ENCODE measurements at places on chromosomes 13 and 19.

- no peak for DNase-seq
These were observed 53.1 kb downstream of the C1QTNF9 start for GRCh38 chr13:24362435-24362952.

DNA sequence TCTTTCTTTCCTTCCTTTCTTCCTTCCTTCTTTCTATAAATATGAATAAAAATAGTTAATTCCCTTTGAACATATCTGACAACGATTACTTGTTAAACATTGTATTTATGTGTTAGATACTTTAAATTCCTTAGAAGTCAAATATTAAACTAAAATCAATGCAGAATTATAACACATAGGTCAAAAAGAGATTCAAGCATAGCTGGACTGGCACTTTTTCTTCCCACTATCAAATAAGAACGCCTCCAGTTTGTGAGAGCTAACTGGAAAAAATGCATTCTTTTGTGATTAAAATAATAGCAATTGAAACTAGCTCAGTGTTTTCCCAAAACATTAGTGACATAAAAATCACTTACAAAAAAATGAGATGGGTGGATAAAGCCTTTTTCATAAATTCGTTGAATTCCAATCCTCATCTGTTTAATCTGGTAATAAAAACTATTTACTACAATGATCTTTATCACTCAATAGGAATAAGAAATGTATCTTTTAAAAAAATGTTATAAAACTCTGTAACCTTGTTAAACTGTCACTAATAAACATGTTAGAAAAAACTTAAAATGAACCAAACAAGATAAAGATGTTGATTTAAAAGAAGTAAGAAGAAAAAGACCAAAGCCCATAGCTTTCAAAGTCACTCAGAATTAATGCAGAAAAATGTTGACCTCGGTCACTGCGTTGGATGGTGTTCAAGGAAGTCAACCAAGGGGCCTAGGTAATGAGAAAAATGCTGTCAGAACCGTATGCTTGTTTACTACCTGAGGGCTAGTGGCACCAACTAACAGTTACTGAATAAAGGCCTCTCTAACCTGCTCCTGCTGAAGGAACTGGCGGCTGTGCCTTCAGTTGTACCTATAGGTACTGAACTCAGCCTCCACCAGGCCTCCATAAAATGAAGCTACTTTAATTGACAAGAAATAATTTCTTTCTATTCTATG is 1039.5 kb upstream of the SLC10A2 start:
- DNase-seq, result no peak

DNA sequence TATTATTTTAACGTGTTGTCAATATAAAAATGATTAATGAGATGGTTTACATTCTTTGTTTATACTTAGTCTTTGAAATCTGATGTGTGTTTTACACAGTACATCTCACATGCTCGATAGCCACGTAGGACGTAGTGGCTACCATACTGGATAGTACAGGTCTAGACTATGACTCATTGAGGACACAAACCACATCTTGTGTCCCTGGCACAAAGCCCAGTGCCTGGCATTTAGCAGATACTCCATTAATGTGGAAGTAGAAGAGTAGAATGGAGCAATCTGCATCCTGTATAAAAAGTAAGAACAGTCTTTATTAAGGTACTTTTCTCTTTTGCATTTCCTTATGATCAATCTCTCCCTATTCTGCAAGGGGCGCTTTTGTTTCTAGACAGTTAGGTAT is 49.0 kb upstream of the FRY start:
- no peak for DNase-seq

DNA sequence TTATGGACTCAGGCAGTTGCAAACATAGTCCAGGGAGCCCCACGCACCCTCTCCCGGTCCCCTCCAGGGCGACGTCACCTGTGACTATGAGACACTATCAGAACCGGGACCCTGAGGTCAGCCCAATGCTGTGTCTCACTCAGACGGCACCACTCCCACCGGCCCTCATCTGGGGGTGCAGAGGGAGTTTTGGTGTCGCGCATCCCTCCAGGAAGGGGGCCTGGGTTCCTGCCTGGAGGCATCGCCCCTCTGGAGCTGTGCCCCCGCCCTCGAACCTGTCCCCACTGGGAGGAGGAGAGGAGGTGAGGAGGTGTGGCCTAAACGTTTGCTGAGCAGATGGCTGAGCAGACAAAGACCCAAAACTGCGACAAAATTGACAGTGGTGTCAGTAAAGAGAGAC is 51.2 kb downstream of the GADD45B start:
- no peak for DNase-seq

DNA sequence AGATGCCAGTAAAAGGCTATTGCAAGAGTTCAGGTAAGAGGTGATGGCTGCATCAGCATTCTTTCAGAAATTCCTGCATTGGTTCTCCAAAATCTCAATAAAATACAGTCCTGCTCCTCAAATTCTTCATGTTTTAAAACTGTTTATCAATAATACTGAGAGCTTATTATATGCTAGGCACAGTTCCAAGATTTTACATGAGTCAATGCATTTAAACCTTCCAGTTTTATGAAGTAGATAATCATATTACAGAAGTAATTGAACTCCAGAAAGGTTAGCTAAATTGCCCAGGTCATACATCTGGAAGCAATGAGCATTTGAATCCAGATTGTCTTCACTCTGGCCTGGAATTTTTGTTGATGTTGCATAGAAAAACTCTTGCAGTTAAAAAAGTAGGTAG is 282.9 kb upstream of the SLITRK6 start:
- no peak for DNase-seq

- no peak for DNase-seq
These were observed 536 bp upstream of the AKAP8 start for GRCh38 chr19:15379999-15380647.

DNA sequence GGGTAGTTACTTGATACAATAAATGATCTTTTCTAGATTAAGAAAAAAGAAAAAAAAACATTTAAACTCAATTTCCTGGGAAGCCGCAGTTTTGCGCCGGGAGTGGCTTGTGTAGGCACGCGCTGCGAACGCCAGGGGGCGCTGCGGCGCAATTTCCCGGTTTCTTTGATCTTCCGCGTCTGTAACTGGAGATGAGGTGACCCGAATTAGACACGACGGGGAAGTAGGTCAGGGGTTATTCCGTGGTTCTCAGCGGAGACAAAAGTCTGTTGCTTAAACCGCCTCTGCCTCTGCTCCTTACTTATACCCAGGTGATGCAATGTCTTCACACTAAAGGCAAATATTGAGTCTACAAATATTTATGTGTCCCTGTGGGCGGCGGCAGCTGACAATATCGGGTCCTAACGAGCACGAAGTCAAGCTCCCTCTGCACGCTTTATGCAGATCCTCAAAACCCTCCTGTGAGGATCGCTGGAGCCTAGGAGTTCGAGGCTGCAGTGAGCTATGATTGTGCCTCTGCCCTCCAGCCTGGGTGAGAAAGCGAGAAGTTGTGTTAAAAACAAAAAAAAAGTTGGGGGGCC is 15.2 kb downstream of the STXBP2 start:
- no peak for DNase-seq

DNA sequence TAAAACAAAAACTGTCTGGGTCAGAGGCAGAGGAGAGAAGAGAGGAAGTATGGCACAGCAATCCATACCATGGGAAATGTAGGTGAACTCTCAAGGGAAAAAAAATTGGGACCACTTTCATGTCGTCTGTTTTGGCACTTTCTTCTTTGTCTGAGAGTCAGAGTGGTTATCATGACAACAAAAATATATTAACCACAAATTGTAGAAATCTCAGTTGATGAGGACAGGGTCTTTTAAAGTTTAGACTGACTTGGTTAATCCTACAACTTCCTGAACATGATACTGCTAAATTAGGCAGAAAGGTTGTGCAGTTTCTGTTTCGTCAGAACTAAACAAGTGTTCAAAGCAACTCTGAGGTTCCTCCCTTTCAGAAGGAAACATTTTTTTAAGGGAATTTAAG is 15.2 kb downstream of the KLF5 start:
- no peak for DNase-seq

- DNase-seq, result no peak
These were observed 43.1 kb downstream of the CYP4F22 start for GRCh38 chr19:15551293-15552004.

GRCh38 chr13:73849292-73849691 is 284.9 kb downstream of the KLF12 start:
- no peak for DNase-seq

GRCh38 chr13:69545551-69545950 is 562.1 kb upstream of the ATXN8OS start:
- DNase-seq, result no peak

Measured in cerebellar nuclear complex (tissue), 1 donor.